ENCODE measurements at places on chromosomes 7 and 10.

DNA sequence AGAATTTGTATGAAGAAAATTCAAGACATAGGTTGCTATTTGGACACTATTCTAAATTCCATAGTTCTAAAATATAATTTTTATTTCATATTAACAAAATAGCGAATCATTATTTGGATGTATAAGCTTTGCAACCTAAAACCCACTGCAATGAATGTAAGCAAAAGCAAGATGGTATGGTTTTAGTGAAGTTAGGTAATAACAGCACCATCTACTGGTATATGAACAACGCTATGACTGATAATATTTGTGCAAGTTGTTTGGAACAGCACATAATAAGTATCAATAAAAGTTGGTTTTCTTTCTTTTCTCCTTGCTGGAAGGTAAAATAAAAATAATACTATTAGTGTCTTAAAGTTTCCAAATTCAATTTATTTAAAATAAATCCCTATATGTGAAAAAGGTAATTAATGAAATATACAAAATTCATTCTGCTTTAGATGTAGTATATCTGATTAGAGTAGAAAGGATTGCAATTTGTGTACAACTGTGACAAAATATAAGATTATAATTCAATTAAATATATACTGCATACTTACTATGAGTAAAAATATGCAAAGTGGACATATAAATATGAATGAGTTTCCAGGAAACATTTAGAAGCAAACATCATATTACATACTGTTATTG lies 79.0 kb upstream of the LSM8 start:
- DNase-seq: no peak

- DNase-seq: no peak
These were observed 105.2 kb downstream of the FANK1 start for GRCh38 chr10:126001576-126001975.

DNA sequence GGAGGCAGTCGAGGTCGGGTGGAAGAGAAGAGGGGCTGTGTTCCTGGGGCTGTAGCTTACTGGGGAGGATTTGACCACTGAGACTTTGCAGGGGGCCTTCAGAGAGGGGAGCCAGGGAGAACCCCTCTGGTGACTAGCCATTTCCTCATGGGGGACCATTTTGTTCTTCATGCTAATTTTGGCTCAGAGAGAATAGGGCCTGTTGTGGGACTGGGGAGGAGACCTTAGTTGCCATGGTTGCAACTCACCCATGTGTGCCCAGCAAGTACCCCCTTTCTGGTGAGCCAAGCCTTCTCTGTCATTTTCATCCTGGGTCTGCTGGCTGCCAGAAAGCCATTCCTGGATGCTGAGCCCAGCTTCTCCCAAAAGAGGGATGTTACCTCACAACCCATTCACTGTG lies 120.9 kb downstream of the GRK5 start:
- DNase-seq: no peak

GRCh38 chr7:50775836-50776235 lies 6.9 kb downstream of the GRB10 start:
- DNase-seq: no peak

DNA sequence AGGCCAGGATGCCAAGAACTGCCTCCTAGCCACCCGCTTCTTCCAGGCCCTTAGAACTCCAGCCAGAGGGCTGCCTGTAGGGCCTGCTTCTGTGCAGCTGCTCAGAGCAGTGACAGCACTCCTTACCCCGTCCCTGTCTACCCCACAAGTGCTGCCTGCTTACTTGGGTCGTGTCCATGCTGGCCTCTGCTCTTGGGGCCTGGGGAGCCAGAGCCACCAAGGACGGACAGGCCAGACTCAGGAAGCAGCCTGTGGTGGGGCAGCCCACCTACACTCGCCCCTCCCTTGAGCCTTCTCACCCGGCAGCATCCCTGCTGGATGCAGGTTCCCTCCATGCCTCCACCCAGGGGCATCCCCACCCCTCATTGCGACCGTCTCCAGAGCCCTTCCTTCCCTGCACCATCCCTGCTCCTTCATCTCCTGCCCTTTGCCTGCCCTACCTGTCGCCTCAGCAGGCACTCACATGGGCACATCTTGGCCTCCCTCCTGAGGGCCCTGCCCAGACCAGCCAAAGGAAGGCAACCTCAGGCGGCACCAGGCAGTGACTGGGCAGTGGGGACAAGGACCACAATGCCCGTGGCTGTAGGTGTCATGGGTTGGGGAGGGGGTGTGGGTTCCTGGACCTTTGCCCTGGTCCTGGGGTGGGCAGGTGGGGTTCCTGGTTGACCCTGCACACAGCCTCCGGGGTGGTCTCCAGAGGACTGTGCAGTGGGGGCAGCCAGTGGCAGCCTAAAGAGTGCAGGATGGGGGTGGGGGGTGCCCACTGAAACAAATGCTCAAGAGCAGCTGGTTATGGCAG lies 78.0 kb upstream of the TNS3 start:
- DNase-seq: no peak

GRCh38 chr7:27220440-27220955 lies 20.6 kb upstream of the HOXA13 start:
- DNase-seq: no peak

DNA sequence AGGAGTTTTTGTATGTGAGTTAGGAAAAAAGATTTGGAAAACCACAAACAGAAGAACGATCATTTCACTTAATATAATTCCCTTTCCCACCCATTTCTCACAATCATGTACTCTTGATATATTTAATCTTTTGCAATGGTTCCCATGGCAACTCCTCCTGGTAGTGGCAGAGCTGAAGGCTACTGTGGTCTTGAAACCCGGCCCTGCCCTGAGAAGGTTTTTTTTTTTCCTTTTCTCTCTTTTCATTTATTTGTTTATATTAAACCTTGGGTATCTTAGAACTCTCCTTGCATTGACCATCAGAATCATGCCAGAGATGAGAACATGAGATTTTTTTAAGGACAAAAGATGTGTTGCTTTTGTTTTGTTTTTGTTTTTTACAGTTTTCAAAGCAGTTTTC lies 566.1 kb upstream of the NRP1 start:
- no peak for DNase-seq

DNA sequence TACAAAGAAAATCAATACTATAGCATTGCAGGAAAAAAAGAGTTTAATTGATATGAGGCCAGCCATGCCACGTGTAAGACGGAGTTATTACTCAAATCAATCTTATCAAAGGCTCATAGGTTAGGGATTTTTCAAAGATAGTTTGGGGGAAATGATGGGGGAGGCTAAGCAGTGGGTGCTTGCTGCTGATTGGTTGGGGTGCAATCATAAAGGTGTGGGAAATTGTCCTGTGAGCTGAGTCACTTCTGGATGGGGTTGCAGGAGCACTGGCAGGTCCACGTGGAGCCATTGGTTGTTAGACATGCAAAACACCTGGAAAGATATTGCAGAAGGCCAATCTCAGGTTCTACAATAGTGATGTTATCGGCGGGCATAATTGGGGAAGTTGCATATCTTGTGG lies 319.2 kb upstream of the COBL start:
- no peak for DNase-seq

GRCh38 chr7:30351724-30352123 lies 67.3 kb downstream of the ZNRF2 start:
- no peak for DNase-seq

DNA sequence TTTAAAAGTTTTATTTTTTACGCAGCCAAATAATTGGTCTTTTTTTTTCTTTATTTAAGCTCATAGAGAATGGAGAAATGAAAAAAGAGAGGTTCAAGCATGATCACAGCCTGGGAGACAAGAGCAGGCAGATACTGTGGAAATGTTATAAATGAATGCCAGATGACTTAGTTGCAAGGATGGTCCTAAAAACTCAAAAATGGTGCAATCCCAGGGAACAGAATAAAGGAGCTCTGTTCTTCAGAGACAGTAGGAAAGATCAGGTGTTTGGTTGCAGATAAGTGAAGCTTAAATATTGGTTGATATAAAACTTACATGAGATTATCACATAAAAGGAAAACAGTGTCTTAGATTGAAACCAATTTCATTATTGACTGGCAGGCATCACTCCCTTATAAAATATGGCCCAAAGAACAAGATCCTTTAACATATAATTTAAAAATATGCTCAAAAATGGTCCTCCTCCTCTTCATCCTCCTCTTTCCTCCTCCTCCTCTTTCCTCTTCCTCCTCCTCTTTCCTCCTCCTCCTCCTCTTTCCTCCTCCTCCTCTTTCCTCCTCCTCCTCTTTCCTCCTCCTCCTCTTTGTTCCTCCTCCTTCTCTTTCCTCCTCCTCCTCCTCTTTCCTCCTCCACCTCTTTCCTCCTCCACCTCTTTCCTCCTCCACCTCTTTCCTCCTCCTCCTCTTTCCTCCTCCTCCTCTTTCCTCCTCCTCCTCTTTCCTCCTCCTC lies 18.6 kb downstream of the GNAT3 start:
- DNase-seq: no peak

- DNase-seq: no peak
These were observed 371.9 kb downstream of the PHF14 start for GRCh38 chr7:11345621-11346020.

- DNase-seq: no peak
These were observed 168.9 kb downstream of the SLIT1 start for GRCh38 chr10:97016728-97017473.

GRCh38 chr7:158034571-158034970 lies 553.1 kb downstream of the PTPRN2 start:
- no peak for DNase-seq

- DNase-seq: no peak
These were observed 5.6 kb downstream of the RAPGEF5 start for GRCh38 chr7:22351329-22351692.

DNA sequence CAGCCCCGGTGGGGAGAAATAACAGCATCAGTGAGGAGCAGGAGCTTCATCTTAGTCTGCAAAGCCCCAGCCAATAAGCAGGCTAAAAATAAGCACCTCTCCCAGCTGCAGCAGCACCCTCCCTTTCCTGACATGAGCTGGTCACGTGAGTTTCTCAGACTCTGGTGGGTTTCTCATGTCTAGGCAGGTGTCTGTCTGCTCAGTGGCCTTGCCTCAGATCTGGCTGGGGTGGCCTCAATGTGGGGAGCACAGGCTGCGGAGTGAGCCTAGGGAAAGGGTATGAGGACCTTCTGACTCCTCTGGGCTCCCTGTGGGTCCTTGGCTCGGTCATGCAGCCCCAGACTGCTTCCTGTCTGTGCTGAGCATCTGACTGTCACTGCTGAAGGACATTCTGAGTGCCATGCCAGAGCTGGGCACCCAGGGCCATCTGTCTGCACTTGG lies 81.6 kb upstream of the LRRC4 start:
- DNase-seq: no peak

GRCh38 chr10:4383651-4384098 lies 442.3 kb upstream of the AKR1E2 start:
- DNase-seq: no peak

DNA sequence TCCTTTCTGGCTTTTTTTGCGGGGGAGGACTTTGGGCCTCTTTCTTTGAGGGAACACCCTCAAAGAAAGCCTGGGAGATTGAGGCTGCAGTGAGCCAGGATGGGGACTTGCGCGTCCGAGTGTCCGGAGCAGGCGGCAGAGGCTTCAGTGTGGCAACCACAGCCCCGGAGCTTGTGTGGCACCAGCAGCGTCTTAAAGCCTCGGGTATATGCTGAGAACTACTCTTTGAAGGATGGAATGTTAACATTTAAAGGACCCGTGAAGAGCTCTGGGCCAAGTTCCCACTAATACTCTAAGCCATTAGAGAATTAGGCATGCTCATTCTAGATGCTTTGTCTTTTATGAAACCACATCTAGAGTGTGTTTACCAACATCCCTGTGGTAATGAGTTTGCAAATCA lies 168.2 kb downstream of the SEPTIN7 start:
- DNase-seq: no peak

DNA sequence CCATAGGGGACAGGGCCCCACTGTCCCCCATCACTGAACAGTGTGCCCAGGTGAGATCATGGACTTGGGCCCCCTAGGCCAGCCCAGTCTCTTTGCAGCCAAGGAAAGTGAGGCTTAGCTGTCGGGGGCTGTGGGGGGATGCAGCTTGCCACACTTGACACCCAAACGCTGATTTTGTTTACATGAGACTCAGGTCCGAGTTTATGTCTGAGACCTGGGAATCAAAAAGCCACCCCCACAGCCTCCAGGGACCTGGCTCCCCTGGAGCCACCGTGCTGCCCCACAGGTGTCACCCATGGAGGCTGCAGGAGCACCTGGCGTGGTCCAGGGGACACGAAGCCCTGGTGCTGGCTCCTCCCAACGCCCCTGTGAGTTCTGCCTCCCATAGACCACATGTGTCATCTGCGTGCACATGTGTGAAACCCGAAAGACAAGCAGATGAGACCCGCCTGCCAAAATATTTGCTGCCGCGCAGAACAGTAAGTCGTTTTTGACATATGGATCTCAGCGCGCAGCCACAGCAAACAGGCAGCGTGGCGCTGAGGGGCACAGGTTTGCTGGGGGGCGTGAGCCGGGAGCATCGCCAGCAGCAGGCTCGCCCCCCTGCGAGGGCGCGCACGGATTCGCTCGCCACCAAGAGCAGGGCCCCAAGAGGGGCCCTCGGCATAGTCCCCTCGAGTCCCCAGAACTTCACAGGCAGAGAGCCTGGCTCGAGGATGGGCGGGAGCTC lies 112.3 kb downstream of the LHPP start:
- no peak for DNase-seq

- DNase-seq: no peak
These were observed 108.2 kb downstream of the SKIDA1 start for GRCh38 chr10:21417172-21417712.

DNA sequence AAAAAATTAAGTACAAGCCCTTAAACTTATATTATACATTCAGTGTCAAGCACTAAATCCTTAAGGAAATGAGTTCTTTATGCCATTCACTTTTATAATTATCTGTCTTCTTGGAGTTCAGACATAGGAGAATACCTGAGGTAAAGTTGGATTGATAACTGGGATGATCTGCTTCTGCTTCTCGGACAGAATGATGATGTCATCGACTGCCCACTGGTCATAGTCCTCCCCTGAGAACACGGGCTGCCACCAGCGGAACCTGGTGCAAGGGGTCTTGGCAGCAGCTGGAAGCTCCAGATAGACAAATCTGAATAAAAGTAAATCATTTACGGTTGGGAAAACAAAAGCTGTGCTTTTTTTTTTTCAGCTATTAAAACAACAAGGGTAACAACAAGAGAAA lies 148.2 kb upstream of the SLC26A5 start:
- DNase-seq: no peak

DNA sequence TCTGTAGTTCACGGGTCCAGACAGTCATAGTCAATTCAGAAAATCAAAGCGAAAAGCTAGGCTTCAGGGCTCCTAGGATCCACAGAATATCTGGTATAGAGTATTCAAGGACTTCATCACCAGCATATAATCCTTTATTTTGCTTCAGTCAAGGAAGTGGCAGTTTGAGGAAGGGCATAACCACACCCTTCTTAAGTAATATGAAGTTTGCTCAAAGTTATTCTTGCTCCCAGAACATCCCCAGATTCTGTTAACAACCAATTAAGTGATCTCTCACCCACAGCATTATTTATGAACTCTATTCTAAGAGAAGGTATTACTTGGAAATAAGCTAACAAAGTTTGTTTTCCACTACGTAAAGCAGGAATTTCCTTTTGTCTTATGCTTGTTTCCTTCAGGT lies 13.2 kb downstream of the CWF19L1 start:
- no peak for DNase-seq

DNA sequence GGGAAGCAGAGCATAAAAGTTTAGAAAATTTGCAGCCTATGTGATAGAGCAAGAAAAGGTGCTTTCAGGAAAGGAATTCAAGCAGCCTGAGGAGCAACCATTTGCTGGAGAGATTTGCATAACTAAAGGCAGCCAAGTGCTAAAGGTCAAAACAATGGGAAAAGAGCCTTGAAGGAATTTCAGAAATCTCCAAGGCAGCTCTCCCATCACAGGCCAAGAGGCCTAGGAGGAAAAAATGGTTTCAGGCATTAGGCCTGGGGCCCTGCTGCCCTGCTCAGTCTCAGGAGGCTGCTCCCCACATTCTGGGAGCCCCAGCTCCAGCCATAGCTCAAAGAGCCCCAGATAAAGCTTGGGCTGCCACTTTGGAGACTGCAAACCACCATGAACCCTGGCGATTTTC lies 95.9 kb upstream of the UNC5B start:
- no peak for DNase-seq

Measured in NCI-H2081 treated with DMSO at 0.1 percent for 48 hours (cell line).